ENCODE measurements at places on chromosomes 13 and 19.

DNA sequence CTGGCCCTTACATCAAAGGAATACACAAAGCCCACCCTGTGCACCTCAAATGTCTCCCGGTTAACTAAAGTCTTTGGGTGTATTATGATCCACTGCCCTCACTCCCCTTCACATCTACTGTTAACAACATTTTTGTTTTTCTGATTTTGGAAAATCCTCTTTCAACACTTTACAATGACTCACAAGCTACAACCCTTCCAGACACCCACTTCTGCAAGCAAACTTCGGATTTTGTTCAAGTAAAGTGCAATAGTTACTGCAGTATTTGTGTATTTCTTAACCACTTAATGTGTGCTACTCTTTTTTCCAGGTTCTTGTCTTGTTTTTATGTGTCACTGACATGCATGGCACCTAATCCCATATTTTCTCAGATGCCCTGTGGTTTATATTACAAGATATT lies 101.1 kb downstream of the EDNRB start:
- no peak for DNase-seq

DNA sequence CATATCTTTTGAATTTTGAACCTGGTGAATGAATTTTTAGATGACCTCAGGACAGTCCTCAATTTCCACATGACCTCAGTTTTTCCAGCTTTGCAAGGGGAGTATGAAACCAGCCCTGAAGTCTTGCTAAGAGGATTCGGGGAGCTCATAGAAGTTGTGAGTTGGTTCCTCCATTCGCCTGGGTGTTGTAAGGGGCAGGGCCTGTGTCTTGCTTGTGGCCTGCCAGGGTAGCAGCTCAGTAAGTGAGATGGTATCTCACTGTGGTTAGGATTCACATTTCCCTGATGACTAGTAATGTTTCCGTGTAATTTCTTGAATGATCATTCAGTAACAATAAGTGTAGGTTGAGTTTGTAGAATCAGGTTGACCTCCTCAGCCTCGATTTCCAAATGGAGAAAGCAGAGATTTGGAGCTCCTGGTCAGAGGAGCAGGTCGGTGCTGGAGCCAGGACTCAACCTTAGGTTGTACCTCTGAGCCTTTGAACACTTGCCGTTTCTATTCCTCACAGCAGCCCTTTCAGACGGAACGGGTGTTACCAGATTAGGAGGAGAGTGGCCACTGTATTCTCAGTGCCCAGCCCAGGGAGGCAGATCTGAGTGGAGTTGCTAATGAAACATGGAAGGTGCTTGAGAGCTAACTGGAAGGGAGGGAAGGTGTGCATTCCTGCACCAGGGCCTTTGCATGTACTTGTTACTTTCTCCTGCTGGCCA lies 14.6 kb downstream of the NACC1 start:
- peak; percentile 58 for DNase-seq

DNA sequence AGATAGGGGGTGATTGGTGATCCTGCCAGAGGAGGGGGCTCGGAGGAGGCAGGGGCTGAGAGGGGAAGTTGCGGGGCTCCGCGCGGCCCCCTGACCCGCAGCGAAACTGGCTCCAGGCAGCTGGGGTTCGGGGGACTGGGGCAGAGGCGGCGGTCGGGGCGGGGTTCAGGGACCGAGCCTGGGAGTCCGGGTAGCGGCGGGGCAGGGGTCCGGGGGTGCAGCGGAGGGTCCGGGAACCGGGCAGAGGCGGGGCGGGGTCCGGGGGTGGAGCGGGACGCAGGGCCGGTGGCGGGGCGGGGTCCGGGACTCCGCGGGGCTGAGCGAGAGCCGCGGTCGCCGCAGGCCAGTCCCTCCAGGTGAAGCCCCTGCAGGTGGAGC lies 1.2 kb downstream of the MADCAM1 start:
- DNase-seq: no peak

GRCh38 chr19:2603334-2603733 lies 99.2 kb downstream of the GNG7 start:
- peak; percentile 80 for DNase-seq

GRCh38 chr19:38559428-38560401 lies 58.0 kb downstream of the MAP4K1 start:
- no peak for DNase-seq

DNA sequence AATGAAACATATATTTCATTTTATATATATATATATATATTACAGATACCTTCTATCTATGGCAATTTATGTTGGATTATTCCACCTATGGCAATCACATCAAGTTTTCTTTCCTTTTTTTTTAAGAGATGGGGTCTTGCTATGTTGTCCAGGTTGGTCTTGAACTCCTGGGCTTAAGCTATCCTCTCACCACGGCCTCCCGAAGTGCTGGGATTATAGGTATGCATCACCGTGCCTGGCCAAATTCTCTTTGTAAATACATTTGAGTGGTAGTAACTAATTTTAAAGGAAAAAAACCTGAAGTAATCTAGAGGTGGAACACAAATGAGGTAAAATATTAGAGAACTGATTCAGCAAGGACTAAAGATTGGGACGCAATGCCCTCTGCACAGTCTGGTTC lies 21.6 kb upstream of the BRD4 start:
- DNase-seq: no peak
